Fibroblast of upper back skin (primary cell): ENCODE measurements at places on chromosomes 5 and 9.

DNA sequence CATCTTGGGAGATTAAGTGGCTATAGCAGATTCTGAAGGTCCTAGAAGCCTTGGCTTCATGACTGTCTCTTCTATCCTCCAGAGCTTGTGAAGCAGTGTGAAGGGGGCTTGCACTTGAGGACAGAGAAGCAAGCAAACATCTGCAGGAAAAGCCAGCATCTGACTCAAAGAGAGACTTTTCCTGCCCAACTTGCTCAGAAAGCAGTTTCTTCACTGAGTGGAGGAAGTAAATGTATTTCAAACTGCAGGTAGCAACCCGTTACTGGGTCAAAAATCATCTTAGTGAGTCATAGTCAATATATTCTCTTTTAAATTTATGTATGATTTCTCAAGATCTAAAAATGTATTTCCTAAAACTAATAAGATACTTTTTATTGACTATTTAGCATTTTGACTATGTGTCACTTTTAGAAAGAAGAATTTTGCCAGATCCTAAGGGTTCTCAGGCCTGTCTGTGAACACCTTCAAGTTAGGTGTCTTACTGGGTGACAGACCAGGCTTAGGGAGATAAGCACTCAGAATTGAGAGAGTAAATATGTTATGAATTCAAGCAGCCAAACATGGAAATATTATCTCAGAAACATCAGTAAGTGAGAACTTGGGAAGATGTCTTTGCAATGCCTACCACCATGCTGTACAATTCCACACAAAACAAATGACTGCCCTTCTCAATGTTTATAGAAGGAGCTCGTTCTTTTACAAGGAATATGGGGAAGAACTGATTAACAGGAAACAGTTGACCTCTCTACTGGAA is 72.6 kb upstream of the DMAC1 start:
- DNase-seq, result no peak

DNA sequence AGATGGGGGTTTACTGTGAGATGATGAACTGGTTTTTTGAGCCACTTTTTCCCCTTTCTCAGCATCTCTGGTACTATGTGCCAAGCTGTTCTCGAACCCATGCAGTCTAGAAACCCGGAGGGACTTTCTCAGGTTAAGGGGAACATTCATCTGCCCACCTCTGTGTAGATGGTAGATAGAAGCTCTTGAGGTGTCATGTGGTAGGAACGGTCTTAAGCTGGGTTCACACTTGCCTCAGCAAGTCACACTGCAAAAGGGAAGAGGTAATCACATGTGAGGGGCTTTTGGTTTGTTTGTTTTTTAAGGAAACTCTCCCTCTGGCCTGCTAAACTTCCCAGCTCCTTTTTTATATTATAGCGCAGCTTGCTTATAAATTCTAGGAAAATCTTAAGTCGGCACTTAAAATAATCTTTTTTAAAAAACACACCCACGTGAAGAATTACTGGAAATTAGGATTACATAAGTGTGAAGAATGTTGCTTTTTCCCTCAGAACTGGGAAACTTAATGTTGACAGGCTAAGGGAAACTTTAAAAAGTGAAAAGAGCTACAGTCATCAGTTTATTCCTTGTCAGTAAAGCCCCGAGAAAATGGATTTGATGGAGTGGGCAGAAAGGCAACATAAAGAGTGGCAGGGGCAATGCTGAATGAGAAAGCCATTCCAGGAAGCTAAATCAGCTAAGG is 430.3 kb downstream of the ARHGEF28 start:
- no peak for DNase-seq

DNA sequence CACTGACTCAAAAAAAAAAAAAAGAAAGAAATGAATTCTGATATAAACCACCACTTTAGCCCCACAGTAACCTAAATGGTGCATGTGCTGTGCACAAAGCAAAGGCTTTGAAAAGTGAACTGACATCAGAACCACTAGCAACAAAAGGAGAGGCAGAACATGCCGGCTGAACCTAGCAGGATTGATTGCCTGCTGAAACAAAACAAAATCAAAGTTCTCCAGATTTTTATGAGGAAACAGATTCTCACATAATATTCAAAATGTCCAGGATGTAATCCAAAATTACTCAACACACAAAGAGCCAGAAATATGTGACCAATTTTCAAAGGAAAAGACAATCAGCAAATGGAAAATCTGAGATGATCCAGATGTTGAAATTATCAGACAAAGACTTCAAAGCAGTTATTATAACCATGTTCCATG is 37.9 kb downstream of the UBTD2 start:
- DNase-seq, result peak; percentile 36

DNA sequence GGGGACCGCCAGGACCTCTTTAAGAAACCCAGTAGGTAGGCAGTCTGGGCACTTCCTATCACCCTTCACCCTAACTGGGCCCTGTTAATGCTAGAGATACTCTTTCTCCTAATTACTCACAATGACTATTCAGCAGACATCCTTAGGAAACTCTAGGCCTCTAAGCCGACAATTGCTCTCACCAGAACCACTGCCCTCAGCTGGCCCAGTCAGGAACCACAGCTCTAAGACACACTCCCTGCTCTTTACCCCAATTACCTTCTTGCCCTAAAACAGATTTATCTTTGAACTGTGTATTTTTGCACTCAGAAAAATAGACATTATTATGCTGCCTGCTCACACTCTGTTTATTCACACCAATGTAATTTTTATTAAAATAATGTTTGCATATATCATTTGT is 432.6 kb upstream of the SLC30A5 start:
- peak; percentile 17 for DNase-seq

DNA sequence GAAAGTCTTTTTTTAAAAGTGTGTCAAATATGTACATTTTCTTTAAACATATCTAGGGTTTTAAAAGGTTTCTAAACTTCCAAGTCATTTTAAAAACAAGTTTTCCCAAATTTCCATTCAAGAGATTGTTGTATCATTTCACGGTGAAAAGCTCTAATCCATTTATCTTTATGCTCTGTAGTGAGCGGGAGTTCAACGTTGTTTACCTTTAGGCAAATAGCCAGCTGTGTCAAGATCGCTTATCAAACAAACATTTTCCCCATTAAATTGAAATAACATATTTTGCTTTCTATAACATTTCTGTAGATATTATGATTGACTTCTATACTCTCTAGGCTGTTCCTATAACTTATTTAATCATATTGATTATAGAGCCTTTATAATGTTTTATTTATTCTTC is 75.1 kb downstream of the CTSL start:
- DNase-seq, result no peak

GRCh38 chr9:127126971-127127370 is 4.5 kb upstream of the ANGPTL2 start:
- no peak for DNase-seq

DNA sequence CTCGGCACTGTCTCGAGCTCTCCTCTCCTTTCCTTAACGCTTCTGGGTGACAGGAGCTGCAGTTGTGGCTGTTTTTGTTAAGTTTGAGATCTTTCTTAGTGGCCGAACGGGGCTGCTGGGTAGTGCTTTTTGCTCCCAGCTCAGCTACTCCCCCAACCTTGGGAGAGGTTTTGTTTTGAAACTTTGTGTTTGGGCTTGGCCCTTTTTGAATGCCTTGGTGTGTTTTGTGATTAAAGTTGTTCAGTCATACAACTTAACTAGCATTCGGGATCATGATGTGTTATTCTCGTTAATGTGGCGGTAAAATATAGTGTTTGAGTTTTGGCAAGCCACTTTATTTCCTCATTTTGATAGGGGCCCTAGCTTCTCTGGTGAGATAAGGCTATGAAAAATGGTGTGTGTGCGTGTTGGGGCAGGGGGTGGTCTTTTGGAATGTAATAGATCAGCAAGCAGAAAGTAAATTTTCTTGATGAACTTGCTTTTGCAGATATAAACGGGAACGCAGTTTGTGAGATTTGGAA is 1.1 kb downstream of the KDM3B start:
- DNase-seq, result no peak

DNA sequence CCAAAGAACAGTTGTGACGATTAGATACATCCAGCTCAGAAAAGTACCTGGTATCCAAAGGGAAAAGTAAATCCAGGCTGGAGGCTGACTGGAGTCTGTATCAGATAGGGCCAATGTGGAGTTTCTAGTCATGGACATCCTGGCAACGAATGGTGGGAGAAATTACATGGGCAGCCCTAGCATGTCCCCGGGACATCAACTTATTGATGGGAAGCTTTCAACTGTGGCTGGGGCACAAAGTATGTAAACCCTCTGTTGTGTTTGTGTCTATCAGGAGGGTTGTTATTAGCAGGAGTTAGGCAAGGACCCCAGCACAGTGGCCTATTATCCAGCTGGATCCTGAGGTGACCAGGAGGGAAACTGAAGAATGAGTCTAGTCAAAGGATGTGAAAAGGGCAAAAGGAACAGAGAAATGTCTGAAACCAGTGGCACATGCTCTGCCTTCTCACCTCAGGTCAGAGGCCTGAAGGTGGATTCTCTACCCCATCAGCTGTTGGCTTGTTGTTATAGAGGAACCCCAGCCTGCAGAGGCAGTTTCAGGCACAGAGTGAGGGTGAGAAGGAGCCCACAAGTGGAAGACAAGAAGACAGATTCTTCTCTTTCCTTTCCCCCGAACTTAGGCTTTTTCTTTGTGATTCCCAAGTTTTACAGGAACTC is 19.9 kb downstream of the IFNW1 start:
- no peak for DNase-seq

- DNase-seq, result no peak
These were observed 40.1 kb downstream of the SLC1A1 start for GRCh38 chr9:4530375-4530774.

- DNase-seq, result no peak
These were observed 281.1 kb downstream of the PSAT1 start for GRCh38 chr9:78578072-78578471.

GRCh38 chr5:115557667-115558387 is 13.3 kb upstream of the FEM1C start:
- DNase-seq, result no peak

DNA sequence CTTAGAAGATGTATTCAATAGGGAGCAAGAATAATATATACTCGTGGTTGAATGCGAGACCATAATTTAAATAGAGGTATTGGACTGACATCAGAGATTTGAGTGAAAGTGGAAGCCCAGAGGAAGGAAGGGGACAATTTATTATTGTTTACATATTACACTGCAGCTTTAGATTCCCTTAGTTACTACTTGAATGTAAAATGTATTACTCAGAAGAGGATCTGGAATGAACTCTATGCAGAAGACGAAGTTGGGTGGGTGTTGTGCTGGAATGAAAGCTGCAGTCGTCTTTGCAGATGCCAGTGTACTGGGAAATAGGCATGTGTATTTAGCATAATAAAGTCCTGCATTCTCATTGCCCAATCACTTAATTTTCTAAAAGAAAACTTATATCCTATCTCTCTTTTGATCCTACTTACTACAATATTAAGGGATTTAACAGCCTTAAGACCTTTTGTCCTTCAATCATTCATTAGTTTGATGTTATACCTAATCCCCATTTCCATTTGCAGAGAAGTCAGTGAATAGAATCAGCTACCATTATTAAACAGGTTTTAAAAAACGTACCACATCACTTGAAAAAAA is 570.7 kb upstream of the WWC1 start:
- DNase-seq, result peak; percentile 69

DNA sequence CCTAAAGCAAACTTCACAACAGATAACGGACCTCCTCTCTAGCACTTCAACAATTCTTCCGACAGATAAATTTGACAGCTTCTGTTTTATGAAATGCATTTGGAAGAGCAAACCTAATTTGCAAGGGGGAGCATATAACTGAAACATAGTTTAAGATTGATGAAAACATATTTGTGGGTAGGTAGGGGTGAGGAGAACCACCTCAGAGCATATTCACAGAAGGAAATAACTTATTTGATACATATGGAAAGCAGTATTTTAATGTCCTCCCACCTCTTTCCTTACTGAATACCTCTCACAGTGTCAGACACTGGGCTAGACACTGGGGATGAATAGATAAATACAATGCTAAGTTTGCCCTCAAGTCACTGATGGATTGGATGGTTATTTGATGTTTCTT is 384.8 kb downstream of the MAT2B start:
- peak; percentile 87 for DNase-seq

GRCh38 chr5:131324303-131324702 is 60.5 kb downstream of the CDC42SE2 start:
- peak; percentile 26 for DNase-seq

DNA sequence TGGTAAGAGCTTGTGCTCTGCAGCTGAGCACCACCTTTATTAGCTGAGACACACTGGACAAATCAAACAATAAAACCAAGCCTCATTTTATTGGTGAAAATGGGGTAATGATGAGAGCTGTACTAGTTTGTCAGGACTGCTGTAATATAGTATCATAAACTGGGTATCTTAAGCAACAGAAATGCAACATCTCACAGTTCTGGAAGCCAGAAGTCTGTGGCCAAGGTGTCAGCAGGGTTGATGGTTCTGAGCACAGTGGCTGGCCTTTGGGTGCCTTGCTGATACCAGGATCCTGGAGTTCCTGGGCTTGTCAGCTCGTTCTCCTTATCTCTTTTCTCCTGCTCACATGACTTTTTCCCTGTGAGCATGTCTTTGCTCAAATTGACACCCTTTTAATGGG is 513.1 kb downstream of the IRX1 start:
- no peak for DNase-seq

DNA sequence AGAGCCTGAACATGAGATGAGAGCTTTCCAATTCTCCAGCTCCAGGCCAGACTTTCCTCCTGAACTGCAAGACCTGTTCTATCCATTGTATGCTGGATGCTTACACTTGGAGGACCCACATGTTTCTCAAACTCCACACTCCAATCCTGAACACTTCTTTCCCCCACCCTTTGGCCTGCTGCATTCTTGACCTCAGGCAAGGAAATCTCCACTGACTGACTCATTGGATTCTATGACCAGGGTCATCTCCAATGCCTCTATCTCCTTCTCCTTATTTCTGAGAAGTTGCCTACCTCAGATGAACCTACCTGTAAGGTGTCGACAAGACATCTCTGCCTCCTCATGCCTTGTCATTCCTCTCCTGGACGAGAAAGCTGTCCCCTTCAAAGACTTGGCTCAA is 153.6 kb downstream of the CRB2 start:
- DNase-seq, result no peak

- DNase-seq, result peak; percentile 67
These were observed 725 bp downstream of the NDUFB6 start for GRCh38 chr9:32571969-32572899.

GRCh38 chr5:71821029-71821428 is 102.0 kb downstream of the CARTPT start:
- DNase-seq, result no peak

GRCh38 chr5:117327511-117327910 is 752.9 kb upstream of the SEMA6A start:
- DNase-seq, result no peak

GRCh38 chr9:35306283-35306682 is 144.5 kb downstream of the UNC13B start:
- DNase-seq, result peak; percentile 45

DNA sequence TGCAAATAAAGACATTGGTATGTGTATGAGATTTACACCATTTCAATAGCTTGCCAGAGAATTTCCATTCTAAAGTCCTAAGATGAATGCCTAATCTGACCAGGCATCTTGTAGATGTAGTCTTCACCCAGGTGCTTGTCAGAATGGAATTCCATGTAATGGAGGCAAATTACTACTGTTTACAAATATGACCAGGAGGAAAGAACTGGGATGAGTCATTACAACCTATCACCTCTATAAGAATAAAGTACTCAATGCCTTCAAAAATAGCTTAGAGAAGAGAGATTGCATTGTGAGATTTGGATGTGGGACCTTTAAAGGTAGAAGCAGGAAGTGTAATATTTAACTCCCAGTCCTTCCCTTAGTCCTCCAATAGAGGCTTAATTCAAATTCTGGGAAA is 507.0 kb upstream of the PTGER4 start:
- no peak for DNase-seq
